ENCODE measurements at places on chromosomes 5 and 9.

- DNase-seq, result no peak
These were observed 127.7 kb upstream of the PIK3R1 start for GRCh38 chr5:68087866-68088265.

DNA sequence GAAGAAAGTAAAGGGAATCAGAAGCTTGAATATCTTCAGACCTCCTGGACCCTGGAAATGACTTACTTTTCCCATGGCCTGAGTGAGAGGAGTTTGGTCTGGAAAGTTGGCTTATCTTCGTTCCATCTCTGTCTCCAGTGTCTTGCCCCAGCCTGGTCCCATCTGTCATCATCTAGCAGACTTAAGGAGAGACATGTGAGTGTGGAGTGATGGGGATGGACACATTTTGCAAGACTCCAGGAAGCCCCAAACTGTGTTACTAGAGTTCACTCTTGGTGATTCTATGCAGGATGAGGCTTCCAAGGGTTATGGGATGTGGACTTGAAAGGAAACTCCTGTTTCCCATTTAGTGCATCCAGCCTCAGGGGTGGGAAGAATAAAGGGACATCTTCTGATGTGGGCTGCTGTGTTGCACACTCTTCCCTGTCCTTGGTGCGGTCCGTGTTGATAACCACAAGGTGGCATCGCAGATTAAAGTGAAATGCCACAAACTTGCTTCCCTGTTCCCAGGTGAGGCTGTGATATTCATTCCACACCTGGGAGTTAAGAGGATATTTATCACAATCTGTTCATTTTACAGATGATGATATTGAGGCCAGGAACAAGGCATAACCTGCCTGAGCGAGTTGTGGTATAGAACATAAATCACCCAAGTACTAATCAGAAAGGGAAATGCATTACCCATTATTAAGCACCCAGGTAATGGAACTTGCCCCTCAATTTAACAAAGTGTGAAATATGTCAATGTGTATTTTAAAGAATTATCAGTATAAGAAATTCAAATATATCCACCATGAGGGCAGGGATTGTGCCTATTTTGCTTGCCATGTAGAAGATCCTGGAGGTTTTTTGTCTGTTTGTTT, 269.9 kb upstream of the PAPPA start:
- DNase-seq, result no peak

DNA sequence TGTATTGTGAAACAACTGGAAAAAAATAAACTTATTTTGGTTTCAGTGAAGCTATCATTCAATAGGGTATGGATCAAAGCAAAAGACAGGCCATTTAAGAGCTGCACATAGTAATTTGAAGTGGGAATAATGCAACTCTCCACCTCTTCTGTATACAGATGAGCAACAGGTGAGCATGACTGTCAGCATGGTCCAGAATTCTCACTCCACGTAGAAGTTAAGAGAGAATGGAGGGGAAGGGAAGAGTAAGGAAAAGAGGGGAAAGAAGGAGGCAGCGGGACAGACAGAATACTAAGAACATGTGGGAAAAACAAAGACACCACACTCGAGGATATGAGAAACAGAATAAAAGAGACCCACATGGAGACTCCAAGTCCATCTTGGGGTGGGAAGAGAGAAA, 396.1 kb upstream of the GRIA1 start:
- DNase-seq, result no peak

DNA sequence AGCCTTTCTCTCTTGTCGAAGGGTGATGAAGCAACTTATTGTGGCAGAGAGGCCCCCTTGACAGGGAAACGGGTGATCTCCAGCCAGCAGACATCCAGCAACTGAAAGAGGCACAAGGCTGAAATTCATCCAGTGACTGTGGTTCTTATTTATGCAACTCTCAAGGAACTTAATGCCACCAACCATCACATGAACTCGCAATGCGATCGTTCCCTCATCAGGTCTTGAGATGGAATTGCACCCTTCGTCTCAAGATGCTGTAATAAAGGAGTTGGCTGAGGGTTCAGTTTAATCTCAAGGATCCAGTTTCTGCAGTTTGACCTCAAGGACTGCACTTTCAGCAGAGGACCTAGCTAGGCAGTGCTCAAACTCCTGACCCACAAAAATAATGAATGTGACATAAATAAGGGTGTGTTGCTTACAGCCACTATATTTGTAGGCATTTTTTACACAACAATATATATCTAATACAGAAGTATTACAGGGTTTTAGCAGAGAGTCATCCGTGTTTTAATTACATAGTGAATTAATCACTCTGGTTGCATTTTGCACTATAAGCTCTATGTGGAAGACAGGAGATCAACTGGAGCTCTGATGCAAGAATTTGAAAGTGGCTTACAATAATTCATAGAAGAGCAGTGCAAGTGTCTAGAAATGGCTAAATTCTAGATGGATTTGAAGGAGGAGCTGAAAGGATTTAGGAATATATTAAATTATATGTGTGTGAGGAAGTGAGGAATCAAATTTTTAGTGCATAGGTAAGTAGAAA, 957.8 kb upstream of the CTNND2 start:
- DNase-seq, result no peak

DNA sequence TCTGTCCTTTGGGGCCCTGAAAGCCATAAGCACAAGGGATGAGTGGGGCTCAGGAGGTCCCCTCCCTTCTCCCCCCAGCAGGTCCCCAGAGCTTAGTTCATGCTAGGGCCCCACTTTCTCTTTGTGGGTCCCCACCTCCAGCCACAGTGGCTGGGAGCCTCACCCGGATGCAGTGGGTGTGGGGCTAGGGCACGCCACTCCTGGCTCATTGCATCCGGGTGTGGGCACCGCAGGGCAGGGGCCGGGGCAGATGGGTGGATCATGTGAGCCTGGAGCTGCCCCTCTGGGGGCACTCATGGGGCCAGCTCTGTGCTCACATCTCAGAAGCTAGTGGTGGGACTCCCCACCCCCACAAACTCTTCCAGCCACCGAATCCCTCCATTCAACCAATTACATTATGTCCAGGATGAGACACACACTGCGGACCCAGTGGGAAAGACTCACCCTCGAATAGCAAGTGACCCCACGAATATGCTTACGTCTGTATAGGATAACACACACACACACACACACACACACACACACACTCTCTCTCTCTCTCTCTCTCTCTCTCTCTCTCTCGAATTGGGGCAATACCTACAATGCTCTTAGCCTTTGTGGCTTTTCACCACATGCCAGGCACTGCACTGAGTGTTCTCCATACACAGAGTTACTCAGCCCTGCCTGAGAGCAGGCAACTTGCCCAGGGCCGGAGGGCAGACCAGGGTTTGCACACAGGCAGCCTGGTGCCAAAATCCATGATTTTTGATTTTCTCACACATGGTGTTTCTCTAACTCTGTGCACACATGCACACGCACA, 16.8 kb upstream of the PHYKPL start:
- DNase-seq, result no peak

GRCh38 chr5:176447591-176447977, 601 bp upstream of the FAF2 start:
- no peak for DNase-seq

DNA sequence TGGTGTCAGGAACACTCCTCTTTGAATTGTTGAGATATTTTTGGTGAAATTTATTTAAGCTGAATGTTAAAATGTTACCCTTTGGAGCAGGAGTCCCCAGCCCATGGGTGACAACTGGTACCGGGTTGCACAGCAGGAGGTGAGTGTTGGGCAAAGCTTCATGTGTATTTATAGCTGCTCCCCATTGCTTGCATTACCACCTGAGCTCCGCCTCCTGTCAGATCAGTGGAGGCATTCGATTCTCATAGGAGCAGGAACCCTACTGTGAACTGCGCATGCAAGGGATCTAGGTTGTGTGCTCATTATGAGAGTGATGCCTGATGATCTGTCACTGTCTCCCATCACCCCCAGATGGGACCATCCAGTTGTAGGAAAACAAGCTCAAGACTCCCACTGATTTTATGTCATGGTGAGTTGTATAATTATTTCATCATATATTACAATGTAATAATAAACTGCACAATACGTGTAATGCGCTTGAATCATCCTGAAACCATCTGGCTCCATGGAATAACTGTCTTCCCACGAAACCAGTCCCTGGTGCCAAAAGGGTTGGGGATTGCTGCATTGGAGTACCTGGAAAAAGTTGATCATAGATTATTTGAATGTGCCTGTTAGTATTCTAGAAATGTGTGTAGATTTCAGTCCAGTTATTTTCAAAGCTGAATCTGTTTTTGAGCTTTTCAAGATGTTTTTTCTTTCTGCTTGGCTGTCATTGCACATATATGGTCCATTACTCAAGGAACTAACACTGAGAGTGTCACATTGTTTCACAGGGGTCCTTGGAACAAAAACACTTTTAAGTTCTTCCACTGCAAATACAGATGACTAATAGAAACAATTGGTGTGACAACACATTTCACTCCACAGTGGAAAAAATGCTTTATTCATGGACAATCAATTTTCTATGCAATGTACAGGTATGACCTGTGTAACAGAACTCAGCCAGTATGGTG, 104.6 kb upstream of the TNFAIP8 start:
- no peak for DNase-seq

- no peak for DNase-seq
These were observed 204.2 kb upstream of the HAPLN1 start for GRCh38 chr5:83924891-83925290.

- DNase-seq, result no peak
These were observed 174.5 kb downstream of the AOPEP start for GRCh38 chr9:94901019-94901363.

DNA sequence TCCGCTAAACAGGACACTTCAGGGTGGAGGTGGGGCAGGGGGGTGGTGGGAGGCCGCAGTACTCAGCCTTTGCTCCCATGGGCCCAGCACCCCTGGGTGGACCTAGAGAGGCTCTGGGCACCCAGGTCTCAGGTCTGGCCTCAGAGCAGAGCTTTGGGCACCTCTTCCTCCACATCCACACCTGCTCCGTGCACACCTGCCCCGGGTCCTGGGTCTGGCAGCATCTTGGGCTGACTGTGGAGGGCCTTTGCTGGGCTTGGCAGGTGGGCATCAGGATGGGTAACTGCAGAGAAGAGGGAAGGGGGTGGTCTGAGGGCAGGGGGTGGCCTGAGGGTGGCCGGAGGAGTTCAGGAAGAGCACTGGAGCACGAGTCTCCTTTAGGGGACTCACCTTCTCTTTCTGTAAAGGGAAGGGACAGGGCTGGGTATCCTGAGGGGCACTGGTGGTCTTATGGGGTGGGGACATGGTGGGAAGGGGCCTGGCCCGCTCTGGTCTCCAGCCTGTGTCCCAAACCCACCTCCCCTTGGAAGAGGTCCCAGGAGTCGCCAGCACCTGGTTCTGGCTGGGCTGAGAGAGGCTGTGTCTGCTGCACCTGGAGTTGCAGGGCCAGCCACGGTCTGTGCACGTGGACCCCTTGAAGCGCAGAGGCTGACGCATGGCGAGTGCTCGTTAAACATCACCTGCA, 106.7 kb upstream of the IER5L start:
- no peak for DNase-seq

- DNase-seq, result no peak
These were observed 203.3 kb downstream of the FOXD4L6 start for GRCh38 chr9:40925149-40925548.

GRCh38 chr5:5298841-5299541, 123.5 kb upstream of the ICE1 start:
- DNase-seq, result no peak

DNA sequence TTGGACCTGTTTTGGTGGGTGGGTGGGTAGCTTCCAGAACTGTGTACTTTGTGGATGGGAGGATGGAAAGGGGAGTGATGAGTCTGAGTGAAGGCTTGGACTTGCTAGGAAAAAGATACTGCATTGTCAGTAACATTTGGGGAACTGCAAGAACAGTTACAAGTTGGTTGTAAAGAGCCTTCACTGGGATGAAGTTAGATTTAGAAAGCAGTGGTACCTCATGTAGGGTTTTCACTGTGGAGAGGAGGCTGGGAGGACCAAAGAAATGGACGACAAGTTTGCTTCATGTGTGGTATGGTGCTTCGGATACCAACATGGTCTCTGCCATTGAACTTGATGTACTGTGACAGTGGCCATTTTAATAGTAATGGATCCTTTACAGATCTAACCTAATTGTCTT, 50.3 kb downstream of the RAD23B start:
- no peak for DNase-seq

- DNase-seq, result no peak
These were observed 72.6 kb downstream of the PALM2AKAP2 start for GRCh38 chr9:109852556-109852955.

DNA sequence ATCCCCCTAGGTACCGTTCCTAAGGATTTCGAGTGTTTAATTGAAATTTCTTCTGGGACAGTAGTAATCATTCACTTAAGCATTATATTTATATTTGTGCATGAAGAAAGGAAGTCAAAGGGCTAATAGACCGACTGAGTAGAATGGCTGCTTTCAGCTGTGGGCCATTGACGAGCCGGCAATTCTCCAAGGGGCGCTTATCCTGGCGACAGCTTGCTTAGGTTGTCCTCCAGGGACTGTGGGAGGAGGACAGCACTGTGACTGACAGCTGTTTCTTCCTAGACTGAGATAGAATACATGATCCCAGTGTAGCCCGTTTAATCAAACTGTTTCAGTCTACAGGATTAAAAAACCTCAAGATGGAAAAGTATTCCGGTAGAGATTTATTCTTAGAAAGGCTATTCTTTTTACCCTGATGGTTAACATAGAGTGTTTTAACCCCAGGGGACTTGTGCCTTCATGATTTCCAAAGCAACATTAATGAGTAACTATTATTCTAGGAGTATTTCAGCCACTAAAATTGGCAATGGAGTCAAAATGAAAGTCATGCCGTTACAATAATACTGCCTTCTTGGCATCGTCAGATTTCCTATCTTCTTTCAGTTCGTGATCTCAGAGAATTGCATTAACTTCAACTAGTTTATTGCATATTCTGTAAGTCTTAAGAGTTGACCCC, 943.1 kb upstream of the WWC1 start:
- DNase-seq, result no peak

DNA sequence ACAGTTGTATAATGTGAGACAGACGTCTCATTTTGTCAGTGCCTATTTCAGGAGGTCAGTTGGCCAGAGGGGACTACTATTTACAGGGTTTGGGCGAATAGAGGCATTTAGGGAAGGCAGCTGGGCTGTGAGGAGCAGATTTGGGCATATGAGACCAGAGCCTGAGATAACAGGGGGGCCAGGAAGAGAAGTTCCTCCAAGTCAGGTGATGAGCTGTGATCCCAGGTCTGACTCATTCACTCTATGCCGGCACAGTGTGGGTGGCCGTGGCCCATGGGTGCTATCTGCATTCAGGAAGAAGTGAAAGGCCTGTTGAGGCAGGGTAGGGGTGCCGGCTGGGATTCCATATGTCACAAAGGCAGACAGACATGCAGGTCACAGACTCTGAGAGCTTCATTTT, 142.8 kb downstream of the PDZD2 start:
- no peak for DNase-seq

GRCh38 chr5:79236970-79237739, 1.2 kb downstream of the JMY start:
- no peak for DNase-seq

- no peak for DNase-seq
These were observed 105.3 kb downstream of the TRIM36 start for GRCh38 chr5:115064380-115064779.

GRCh38 chr5:95826949-95827891, 4.7 kb upstream of the GLRX start:
- no peak for DNase-seq

DNA sequence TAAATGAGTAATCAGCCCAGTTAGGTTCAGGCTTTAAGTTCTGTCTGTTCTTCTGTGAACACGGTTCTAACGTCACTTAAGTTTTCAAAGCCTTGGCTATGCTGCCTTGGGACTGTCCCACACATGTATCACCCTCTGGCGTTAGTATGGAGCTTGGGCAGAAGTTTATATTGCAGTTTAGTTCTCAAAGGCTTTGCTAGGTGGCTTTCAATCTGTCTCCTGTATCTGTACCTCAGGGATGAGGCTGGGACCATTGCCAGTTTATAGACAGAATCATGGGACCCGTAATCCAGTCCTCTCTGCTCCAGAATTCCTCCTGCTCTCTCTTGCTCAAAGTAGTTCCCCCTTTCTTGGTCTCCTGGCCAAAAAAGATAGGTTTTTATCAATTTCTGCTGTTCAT, 12.1 kb downstream of the C9orf40 start:
- DNase-seq, result no peak

Measured in effector CD8-positive, alpha-beta T cell (primary cell).